Skin of body (tissue), 3 donors: ENCODE measurements at places on chromosomes 4 and X. TPM values are rescaled to one million over a fixed set of nuclear protein-coding genes. Genes with fewer than 3 reads are reported as not detected.

NIPAL1 gene
- total RNA-seq, result 9.5 TPM

DNA sequence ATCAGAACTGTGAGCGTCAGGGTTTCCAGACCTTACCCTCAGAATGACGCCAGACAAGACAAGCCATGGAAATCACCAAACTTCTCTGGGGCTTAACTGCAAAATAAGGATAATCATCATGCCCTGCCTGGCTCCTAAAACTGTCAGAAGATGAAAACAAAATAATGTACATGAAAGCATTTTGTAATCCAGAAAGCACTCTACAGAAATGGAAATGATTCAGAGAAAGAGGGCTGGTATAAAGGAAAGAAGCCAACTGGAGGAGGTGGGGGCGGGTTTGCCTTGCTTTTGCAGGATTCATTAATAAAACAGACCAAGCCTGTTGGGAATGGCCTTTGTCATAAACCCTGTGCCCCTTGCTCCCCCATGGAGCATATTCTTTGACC, 47.3 kb downstream of the SEPSECS start:
- no peak for DNase-seq

TEX13D gene
- total RNA-seq, result not detected

CT55 gene
- total RNA-seq, result not detected

DNA sequence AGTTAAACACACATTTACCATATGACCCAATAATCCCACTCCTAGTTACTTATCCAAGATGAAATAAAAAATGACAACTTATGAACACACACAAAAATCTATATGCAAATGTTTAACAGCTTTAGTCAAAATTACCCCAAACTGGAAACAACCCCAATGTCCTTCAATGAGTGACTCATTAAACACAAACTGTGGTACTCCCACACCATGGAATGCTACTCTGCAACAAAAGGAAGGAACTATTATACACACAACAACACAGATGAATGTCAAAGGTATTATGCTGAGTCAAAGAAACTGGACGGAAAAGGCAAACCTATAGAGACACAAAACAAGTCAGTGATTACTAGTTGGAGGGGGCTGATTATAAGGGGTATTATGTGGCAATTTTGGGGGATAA, 40.5 kb downstream of the MED14 start:
- no peak for DNase-seq

DNA sequence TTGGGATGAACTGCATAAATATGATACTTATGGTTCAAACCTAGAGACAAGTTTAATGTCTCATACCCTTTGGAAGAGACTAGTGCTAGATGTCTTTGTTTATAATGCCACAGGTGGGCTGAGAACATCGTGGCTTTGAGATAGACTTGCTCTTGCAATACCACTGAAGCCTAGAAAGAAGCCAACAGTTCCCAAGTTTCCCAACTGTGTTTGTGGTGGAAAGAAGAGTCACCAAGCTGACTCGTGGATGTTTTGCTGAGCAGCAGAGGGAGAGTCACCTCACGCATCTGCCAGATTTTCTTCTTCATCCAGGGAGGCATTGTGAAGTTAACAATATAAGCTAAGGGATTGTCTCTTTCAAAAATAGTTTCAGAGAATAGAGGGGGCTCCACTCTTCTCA, 1076.2 kb downstream of the C4orf33 start:
- DNase-seq, result no peak

ADGRG4 gene
- not detected for total RNA-seq

DNA sequence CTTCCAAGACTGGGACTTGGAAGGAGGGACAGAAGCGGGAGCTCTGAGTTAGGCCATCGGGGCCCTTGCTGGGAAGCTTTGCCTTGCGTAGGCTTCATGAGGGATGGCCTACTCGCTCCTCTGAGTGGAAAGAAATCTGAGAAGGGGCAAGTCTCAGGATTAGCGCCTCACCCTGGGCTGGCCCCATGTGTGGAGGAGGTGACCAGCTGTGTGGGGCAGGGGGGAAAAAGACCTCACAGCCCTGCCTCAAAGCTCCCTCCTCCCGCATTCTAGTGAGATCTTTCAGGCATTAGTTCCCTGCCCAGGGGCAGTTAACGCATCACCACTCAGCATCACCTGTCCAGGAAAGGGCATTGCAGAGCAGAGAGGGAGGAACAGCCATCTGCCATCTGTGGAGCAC, 156.1 kb downstream of the ENPP6 start:
- no peak for DNase-seq

DNA sequence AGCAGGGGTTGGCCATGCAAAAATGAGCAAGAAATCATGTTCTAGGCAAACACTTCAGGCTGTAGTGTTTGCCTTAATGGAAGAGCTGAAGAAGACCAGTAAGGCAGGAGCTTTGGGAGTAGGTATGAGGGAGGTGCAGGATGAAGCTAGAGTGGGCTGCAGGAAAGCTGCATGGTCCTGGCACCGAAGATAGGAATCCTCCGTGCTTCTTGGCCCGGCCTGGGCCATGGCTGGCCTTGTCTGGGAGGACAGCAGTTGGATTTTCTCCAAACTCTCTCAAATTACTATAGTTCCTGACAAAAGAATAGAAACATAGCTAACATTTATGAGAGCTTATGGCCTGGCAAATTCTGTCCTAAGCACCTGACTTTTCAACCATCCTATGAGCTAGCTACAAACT, 116.5 kb downstream of the UCHL1 start:
- no peak for DNase-seq

GRCh38 chr4:152594978-152595925, 59.4 kb upstream of the FBXW7 start:
- DNase-seq, result no peak

DNA sequence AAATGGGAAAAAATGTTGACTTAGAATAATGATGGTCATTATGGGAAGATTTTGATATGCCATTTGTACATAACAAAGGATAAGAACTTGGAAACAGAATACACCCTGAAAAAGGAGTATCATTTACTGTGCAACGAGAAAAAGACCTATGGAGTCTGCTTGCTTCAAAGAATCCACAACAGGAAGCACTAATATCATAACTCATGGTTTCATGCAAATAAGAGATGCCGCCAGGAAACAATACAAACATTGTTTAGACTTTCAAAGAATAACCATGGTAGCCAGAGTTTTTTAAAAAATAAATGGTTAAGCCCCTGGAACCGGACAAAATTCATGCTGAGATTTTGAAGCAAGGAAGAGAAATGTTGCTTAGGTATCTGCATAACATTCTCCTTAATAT, 139.9 kb upstream of the ETNPPL start:
- no peak for DNase-seq

MAGEB1 gene
- not detected for total RNA-seq

- DNase-seq, result no peak
These were observed 72.0 kb upstream of the MTNR1A start for GRCh38 chr4:186627226-186627865.

GRCh38 chr4:57102050-57102624, 8.0 kb downstream of the IGFBP7 start:
- peak; percentile 84 for DNase-seq

DNA sequence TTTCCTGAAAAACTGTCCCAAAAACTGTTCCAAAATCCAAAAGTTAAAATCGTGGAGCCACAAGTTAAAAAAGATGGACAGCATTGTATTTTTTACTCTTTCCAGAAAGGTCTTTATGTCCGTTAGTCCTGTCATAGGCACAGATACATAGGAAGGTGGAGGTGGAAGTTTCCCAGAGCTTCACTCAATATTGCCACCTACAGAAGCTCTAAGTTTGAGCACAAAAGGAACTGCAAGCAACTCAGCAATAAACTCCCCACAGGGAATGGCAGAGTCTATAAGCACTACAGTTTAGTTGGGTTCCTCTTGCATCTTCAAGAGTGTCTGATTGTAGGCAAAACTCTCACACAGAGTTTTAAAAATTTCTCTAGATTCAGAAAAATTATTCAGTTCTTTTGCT, 22.0 kb upstream of the UGT2B4 start:
- no peak for DNase-seq

DNA sequence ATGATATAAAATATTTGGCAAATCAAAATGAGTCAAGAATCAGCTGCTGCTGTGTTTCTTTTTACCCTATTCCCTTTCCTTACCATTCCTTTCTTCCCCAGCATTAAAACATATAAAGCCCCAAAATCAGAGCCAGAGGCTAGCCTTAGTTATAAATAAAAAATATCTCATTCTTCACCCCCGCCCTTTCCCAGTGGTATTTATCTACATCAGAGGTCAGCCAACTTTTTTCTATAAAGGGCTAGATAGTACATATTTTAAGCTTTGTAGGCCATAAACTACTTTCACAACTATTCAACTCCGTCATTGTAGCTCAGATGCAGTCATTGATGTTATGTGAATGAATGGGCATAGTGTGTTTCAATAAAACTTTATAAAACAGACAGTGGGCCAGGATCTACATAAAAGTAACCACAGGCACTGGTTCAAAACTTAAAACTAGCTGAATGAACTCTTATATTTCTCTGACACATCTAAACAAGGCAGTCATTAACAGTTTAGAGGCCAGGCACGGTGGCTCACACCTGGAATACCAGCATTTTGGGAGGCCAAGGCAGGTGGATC, 30.5 kb upstream of the TCEANC start:
- DNase-seq, result peak; percentile 3

GRCh38 chr4:105996845-105997244, 101.6 kb downstream of the NPNT start:
- DNase-seq, result no peak

DNA sequence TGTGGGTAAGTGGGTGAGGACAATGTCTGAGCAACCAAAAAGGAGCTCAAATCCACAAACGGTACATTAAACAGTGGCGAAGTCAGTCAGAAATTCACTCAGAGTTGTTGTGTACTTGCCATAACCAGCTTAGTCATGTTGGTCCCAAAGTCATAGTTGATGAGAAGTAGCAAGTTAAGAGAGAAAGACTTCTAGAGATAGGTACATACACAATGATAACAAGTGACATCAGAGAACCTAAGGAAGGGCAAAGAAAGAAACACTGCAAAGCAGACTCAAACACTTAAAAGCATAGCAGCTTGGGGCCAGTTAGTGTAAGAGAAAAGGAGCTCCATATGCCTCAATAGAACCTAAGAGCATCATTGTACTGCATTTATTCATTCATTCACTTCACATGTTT, 30.2 kb downstream of the DYNLT3 start:
- no peak for DNase-seq

DUSP9 gene
- total RNA-seq, result 0.10 TPM

PPEF2 gene
- total RNA-seq, result 0.10 TPM

LRCH2 gene
- total RNA-seq, result 4.7 TPM

MUC7 gene
- not detected for total RNA-seq

DNA sequence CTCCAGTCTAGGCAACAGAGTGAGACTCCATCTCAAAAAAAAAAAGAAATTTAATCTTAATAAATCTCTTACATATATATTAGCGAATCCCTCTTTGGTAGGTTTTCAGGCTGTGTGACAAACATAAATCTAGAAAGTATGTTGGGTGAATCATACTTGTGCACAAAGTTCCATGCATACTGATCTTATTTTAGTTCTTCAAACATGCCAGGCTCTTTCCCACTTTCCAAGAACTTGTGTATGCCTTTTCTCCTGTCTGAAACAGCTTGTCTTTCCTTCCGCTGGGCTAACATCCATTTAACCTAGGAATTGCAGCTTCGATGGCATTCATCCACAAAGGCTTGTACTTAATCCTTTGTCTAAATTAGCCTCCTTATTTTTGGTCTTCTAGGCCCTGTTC, 156.6 kb upstream of the CASK start:
- DNase-seq, result peak; percentile 8

- DNase-seq, result no peak
These were observed 26.2 kb upstream of the RHOH start for GRCh38 chr4:40170588-40170987.

DNA sequence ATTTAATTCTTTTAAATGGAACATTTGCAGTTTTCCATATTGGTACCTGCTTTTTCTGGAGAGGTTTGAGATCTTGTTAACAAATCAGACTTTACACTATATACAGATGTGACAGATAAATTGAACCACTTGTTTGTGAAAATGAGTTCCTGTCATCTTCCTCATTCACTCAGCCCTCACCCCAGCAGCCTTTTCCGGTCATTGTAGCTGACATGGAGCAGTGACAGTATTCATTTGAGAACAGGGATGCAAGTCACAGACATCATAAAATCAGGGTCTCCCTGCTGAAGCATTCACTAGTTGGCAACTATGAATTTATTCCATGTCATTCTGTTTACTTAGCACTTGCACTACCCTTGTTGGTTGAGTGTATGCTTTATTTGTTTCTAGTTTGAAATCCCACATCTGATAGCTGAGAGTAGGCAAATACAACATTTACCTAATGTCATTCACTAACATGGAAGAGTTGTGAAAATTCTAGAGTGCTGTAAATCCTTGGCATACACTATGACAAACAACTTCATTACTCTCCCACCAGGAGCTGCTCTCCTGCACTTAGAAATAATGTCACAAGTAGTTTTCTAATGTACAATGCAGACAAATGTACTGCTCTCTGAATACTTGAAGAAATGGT, 78.9 kb downstream of the UGT8 start:
- DNase-seq, result no peak

GYG2 gene
- 10.7 TPM for total RNA-seq

GRCh38 chr4:102825261-102826091, 1.9 kb downstream of the UBE2D3 start:
- DNase-seq, result peak; percentile 81
